ENCODE measurements at places on chromosomes 2 and 18.
A peak's percentile ranks its signal among the peaks of the same experiment; 100 is the strongest.

DNA sequence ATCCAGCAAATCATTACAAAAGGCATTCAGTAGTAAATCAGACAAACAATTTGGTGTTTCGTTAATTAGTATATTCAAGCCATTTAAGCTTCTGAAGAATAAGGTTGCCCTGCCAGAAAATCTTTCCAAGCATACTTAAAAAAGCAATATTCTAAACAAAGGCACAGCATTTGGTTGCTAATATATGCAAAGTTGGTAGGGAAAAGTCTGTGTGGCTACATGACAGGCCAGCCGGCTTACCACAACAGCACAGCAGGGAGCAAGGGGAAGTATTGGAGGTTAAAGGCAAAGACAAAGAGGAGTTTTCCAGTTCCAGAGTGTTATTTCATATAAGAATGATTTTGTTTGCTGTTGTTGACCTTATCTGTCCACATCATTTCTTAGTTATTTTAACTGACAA is 282.3 kb downstream of the MBD5 start:
- no peak overlapping the region for H3K4me3 ChIP-seq
- H3K27ac ChIP-seq = no peak overlapping the region
- H3K27me3 ChIP-seq = no peaks in the 10 kb centered on the region
- no peaks in the 10 kb centered on the region for H3K36me3 ChIP-seq
- H3K4me1 ChIP-seq = peaks cover 2% of the 10 kb centered on the region
- DNase-seq = no peak

DNA sequence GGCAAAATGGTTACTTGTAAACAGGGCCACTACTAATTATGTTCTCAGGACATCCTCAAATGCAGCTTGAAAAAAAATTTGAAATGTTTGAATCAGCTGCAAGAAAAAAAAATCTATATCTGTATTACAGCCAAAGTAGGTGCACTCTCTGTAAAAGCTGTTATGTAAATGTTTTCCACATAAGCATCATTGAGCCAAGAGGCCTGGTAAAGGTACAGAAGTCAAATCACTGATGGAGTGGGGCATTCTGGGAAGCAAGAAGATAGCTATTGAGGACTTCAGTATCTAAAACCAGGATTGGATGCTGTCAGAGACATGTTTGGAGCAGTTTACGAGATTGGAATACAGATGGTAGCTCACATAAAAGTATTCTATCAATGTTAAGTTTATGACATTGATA is 80.3 kb downstream of the MAPRE2 start:
- DNase-seq = no peak
- H3K4me3 ChIP-seq = no peak overlapping the region
- H3K4me1 ChIP-seq = peaks cover 4% of the 10 kb centered on the region
- H3K27ac ChIP-seq = no peak overlapping the region
- H3K36me3 ChIP-seq = no peaks in the 10 kb centered on the region

- no peaks in the 10 kb centered on the region for H3K36me3 ChIP-seq
- no peaks in the 10 kb centered on the region for H3K27me3 ChIP-seq
- H3K4me1 ChIP-seq = peaks cover 6% of the 10 kb centered on the region
- H3K4me3 ChIP-seq = no peak overlapping the region
- no peak for DNase-seq
Measured at GRCh38 chr2:17610521-17610920, 70.0 kb downstream of the VSNL1 start.

- H3K4me3 ChIP-seq = no peak overlapping the region
- H3K27ac ChIP-seq = peak overlapping the region; percentile 58
- no peaks in the 10 kb centered on the region for H3K4me1 ChIP-seq
- DNase-seq = no peak
- H3K36me3 ChIP-seq = no peaks in the 10 kb centered on the region
- no peaks in the 10 kb centered on the region for H3K27me3 ChIP-seq
Measured at GRCh38 chr18:9643549-9643948, 29.2 kb upstream of the PPP4R1 start.

GRCh38 chr18:59528866-59529265 is 168.4 kb downstream of the CCBE1 start:
- no peak for DNase-seq
- no peaks in the 10 kb centered on the region for H3K27me3 ChIP-seq
- no peaks in the 10 kb centered on the region for H3K4me1 ChIP-seq
- no peak overlapping the region for H3K4me3 ChIP-seq
- no peaks in the 10 kb centered on the region for H3K36me3 ChIP-seq

DNA sequence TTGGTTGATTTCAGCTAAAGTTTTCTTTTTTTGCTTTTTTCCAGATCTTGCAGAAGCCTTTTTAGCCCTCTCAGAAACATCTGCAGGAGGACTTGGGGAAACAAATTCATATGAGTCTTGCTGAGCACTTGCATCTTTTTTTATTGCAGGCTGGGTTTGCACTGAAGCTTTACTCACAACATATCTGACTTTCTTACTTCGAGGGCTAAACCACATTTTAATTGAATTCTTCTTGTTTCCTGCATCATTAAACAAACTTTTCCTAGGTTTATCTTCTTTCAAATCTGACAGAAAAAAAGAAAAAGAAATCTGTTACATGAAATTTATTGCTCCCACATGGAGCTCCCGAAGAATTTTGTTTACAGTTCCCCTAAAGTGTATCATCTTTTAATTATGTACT is 28.3 kb downstream of the BARD1 start:
- DNase-seq = no peak
- H3K4me3 ChIP-seq = no peak overlapping the region
- H3K27me3 ChIP-seq = no peaks in the 10 kb centered on the region
- H3K4me1 ChIP-seq = no peaks in the 10 kb centered on the region

- no peaks in the 10 kb centered on the region for H3K36me3 ChIP-seq
- no peaks in the 10 kb centered on the region for H3K27me3 ChIP-seq
- no peaks in the 10 kb centered on the region for H3K4me1 ChIP-seq
- DNase-seq = no peak
- H3K4me3 ChIP-seq = no peak overlapping the region
Measured at GRCh38 chr2:143431316-143431715, 302.1 kb downstream of the ARHGAP15 start.

GRCh38 chr2:167140767-167141166 is 252.5 kb downstream of the XIRP2 start:
- peak overlapping the region; percentile 60 for H3K27ac ChIP-seq
- H3K4me1 ChIP-seq = peaks cover 25% of the 10 kb centered on the region
- no peaks in the 10 kb centered on the region for H3K27me3 ChIP-seq
- no peak overlapping the region for H3K4me3 ChIP-seq
- no peak for DNase-seq
- no peaks in the 10 kb centered on the region for H3K36me3 ChIP-seq

DNA sequence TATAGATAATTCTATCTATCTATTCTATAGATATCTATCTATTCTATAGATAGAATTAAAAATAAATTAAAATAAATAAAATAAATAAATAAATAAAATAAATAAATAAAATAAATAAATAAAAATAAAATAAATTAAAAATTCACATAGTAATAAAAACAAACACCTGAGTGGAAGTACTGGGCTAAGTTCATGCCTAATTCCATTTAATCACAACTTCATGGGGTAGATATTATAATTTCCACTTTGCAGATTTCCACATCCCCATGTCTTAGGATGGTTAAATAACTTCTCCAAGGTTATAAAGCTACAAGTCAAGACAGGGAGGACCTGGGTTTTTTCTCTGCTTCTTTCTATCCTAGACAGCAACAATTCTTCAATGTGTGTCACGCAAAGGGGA is 261.4 kb upstream of the MEX3C start:
- H3K36me3 ChIP-seq = no peaks in the 10 kb centered on the region
- no peak overlapping the region for H3K27ac ChIP-seq
- no peak overlapping the region for H3K4me3 ChIP-seq

DNA sequence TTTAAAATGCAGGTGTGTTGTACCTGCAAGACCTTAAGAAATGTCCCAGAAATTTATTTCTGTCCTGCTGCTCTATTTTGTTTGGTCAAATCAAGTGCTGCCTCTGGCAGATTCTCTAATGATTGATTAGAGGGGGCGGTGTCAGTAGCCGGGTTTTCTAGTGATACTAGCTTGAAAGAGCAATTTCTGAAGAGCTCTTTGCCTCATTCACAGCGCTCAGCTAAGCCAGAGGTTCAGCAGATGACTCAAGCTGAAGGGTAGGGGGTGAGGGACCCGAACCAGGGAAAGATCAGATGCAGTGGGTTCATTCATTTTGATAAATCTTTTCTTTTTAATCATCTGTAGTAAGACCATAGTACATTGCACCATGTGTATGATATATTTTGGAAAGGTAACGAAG is 15.0 kb downstream of the ZBTB7C start:
- H3K36me3 ChIP-seq = no peaks in the 10 kb centered on the region
- H3K27me3 ChIP-seq = peaks cover 26% of the 10 kb centered on the region
- H3K4me1 ChIP-seq = no peaks in the 10 kb centered on the region
- no peak overlapping the region for H3K27ac ChIP-seq
- DNase-seq = no peak

DNA sequence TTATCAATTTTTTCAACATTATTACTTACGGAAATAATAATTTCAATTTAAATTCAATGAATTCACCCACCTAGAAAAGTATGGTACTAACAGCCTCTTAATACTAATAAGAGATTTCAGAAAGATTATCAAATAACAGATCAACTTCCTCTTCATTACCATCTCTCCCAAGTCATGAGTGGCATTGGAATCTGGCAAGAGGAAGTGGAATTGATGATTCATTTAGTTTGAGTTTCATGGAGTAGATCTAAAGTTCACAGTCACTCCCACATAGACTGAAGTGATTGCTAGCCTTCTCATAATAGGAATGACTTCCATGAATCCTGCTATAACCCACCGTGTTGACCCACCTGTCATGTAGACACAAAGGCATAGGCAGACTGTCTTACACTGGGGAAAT is 77.7 kb upstream of the WDR75 start:
- H3K36me3 ChIP-seq = no peaks in the 10 kb centered on the region
- DNase-seq = no peak
- no peak overlapping the region for H3K4me3 ChIP-seq
- no peaks in the 10 kb centered on the region for H3K27me3 ChIP-seq
- H3K4me1 ChIP-seq = no peaks in the 10 kb centered on the region
- H3K27ac ChIP-seq = peak overlapping the region; percentile 79

DNA sequence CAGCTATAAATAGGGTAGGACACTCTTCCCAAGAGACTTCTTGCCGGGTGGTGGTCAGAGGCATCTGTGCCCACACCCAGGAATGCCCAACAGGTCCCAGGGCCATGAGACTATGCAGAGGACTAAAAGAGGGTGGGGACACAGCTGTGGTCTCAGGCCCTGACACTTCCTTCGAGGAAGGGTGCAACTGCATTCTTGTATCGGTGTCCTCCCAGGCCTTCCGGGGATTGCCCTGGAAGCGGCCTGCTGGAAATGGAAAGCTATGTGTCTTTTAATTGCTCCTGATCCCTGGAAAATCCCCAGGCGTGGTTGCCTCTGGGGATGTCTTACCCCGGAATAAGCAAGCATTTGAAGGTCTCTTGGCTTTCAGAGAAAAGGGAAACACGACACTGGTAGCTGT is 176.7 kb downstream of the SOX11 start:
- H3K4me1 ChIP-seq = no peaks in the 10 kb centered on the region
- H3K4me3 ChIP-seq = no peak overlapping the region
- H3K27me3 ChIP-seq = no peaks in the 10 kb centered on the region
- no peak for DNase-seq

DNA sequence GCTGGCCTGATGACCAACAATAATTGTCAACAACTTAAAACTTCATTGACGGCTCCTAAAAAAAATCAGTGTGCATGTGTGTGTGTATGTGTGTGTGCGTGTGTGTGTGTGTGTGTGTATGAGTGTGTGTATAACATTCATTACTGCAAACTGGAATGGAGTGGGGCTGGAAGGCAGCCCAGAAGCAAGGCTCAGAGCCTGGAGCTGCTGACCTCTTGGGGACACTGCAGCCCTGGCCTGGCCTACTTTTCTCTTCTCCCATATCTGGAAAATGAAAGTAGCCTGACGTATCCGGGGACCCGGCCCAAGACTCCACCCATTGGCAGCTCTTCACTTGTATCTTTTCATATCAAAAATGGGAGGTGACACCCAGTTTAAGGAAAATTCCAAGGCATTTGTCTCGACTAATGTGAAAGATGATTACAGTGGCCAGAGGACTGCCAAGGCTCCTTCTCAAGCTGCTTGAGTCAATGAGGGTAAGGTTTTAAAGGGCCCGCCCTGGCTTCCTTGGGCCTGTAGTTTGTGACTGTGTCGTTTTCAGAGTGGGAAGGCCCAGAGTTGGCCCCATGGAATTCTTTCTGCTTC is 72.4 kb upstream of the IL1R1 start:
- H3K36me3 ChIP-seq = no peaks in the 10 kb centered on the region
- peaks cover 7% of the 10 kb centered on the region for H3K4me1 ChIP-seq
- no peak for DNase-seq
- H3K4me3 ChIP-seq = no peak overlapping the region
- peak overlapping the region; percentile 54 for H3K27ac ChIP-seq

- H3K36me3 ChIP-seq = peaks cover 57% of the 10 kb centered on the region
- peaks cover 4% of the 10 kb centered on the region for H3K4me1 ChIP-seq
- H3K27ac ChIP-seq = peak overlapping the region; percentile 11
- H3K4me3 ChIP-seq = no peak overlapping the region
Measured at GRCh38 chr2:33275689-33276444, 200.6 kb upstream of the RASGRP3 start.

GRCh38 chr18:36724169-36724568 is 104.6 kb downstream of the TPGS2 start:
- DNase-seq = no peak
- H3K4me1 ChIP-seq = no peaks in the 10 kb centered on the region
- H3K27me3 ChIP-seq = no peaks in the 10 kb centered on the region
- no peak overlapping the region for H3K27ac ChIP-seq

- DNase-seq = no peak
- no peaks in the 10 kb centered on the region for H3K36me3 ChIP-seq
- no peaks in the 10 kb centered on the region for H3K4me1 ChIP-seq
- no peaks in the 10 kb centered on the region for H3K27me3 ChIP-seq
- no peak overlapping the region for H3K4me3 ChIP-seq
- H3K27ac ChIP-seq = no peak overlapping the region
Measured at GRCh38 chr2:175619179-175620045, 382.7 kb downstream of the LNPK start.

GRCh38 chr18:48422947-48423378 is 13.8 kb upstream of the ZBTB7C start:
- H3K4me1 ChIP-seq = no peaks in the 10 kb centered on the region
- H3K4me3 ChIP-seq = no peak overlapping the region
- peaks cover 20% of the 10 kb centered on the region for H3K27me3 ChIP-seq
- no peaks in the 10 kb centered on the region for H3K36me3 ChIP-seq

DNA sequence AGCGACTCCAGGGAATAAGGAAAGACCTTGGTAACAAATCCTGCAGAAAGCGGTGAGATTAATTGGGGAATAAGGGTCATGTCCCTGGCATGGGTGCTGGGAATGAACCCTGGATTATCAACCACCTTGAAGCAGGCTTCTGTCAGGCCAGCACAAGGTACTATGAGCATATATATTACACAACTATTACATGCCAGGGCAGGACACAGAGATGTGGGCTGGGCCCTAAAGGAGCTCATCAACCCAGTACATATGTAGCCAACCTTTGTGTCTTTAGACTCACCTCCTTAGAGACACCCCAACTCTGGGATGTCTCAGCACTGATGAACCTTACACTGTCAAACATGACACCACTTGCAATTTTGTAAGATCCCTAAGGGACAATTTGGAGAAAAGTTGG is 3.4 kb downstream of the SFXN5 start:
- H3K27me3 ChIP-seq = no peaks in the 10 kb centered on the region
- peaks cover 18% of the 10 kb centered on the region for H3K4me1 ChIP-seq
- H3K36me3 ChIP-seq = no peaks in the 10 kb centered on the region
- H3K27ac ChIP-seq = no peak overlapping the region
- no peak overlapping the region for H3K4me3 ChIP-seq
- no peak for DNase-seq

- H3K27me3 ChIP-seq = no peaks in the 10 kb centered on the region
- no peak overlapping the region for H3K4me3 ChIP-seq
- peaks cover 53% of the 10 kb centered on the region for H3K36me3 ChIP-seq
- no peak for DNase-seq
Measured at GRCh38 chr2:210461401-210461800, 15.2 kb downstream of the LANCL1 start.

GRCh38 chr2:216792222-216793021 is 67.4 kb downstream of the TNP1 start:
- H3K36me3 ChIP-seq = no peaks in the 10 kb centered on the region
- no peak overlapping the region for H3K4me3 ChIP-seq
- H3K4me1 ChIP-seq = peaks cover 42% of the 10 kb centered on the region
- no peaks in the 10 kb centered on the region for H3K27me3 ChIP-seq
